ENCODE measurements at places on chromosomes 6 and 20. TPM values are rescaled to one million over a fixed set of nuclear protein-coding genes. Genes with fewer than 3 reads are reported as not detected.

DNA sequence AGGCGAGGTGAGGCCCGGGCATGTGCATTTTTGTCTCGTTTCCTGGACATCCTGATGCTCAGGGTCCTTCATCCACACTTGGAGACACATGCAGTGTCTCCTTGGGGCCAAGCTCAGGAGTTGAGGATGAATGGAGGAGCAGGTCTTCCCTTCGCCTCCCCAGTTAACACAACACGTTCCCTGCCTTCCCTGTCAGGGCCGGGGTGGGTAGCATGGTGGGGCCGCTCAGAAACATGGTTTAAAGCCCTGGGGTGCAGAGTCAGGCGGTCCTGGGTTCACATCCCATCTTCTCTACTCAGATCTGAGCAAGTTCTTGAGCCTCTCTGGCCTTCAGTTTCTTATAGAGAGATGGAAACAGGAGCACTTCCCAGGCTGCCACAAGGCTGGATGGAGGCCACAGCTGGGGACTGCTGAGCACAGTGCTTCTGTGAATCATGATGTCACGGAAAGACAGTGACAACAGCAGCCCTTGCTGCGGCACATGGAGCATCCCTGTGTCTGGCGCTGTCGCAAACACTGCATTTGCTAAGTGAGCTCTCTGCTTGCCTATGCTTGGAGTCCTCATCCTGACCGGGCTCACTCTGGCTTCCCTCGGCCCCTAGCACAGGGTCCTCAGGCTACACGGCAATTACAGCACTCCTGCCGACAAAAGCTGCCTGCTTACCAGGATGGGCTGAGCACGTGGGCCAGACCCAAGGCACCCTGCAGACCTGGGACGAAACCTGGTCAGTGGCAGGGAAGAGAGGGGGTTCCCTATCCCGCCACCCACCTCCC is 45.6 kb upstream of the STX16 start:
- H3K4me1 ChIP-seq: peaks cover 4% of the 10 kb centered on the region
- H3K4me3 ChIP-seq: no peak overlapping the region
- no peak for DNase-seq
- H3K27ac ChIP-seq: no peak overlapping the region

DNA sequence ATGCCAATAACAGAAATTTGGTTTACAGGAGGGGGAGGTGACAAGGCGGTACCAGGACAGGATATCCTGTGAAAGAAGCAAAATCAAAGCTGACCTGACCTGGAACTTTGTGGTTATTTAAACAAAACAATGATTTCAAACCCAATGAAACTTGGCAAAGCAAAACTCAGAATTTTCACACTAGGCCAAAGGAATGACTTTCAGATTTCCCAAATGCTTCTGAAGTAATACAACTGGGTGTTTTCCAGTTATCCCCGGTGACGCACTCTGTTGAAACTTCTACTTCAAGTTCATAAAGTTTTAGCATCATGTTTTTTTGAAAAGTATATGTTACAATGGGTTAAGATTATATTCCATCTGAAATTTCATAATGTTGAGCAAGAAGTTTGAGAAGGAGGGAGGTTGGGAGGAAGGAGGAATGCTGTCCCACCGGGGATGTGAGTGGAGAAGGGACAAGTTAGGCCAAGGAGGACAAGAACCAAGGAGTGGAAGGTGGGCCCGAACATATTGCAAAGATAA is 78.1 kb upstream of the TRAF3IP2 start:
- H3K27ac ChIP-seq: peak overlapping the region; percentile 61
- peaks cover 12% of the 10 kb centered on the region for H3K36me3 ChIP-seq
- peaks cover 90% of the 10 kb centered on the region for H3K4me1 ChIP-seq

GRCh38 chr6:72620871-72621290 is 983 bp upstream of the KCNQ5 start:
- no peaks in the 10 kb centered on the region for H3K27me3 ChIP-seq
- H3K4me1 ChIP-seq: peaks cover 28% of the 10 kb centered on the region
- H3K36me3 ChIP-seq: no peaks in the 10 kb centered on the region
- H3K4me3 ChIP-seq: peak overlapping the region; percentile 64
- no peak overlapping the region for H3K27ac ChIP-seq

DNA sequence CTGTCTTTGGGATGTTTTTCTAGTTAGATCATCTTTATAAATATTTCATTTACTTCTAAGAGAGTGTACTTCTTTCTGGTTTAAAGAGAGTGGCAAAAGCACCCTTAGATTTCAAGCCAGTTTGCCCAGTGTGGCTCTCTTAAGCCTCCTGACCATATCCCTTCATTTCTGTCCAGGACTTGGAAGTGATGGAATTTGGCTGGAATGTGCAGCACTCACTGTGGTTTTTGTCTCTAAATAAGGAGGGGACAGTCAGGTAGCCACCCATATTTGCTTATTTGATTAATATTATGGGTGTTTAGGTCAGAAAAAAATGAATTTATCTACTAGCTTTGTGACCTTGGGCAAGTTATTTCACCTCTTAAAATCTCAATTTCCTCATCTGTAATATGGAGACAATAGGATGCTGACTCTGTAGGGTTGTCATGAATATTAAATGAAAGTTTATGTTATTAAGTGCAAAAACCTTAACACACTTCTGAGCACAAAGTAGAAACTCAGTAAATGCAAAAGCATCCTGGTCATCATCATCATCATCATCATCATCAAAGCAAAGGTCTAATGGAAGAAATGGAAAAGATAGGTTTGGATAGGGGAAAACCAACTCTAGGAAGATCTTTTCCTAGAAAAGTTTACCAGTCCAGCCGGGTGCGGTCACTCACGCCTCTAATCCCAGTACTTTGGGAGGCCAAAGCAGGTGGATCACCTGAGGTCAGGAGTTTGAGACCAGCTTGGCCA is 3.1 kb downstream of the CRYBG1 start:
- no peak for DNase-seq
- no peak overlapping the region for H3K4me3 ChIP-seq
- H3K27me3 ChIP-seq: peaks cover 7% of the 10 kb centered on the region
- H3K36me3 ChIP-seq: no peaks in the 10 kb centered on the region

GRCh38 chr20:31829731-31830130 is 10.6 kb downstream of the MYLK2 start:
- no peak overlapping the region for H3K27ac ChIP-seq
- no peak for DNase-seq
- peaks cover 20% of the 10 kb centered on the region for H3K27me3 ChIP-seq
- H3K4me3 ChIP-seq: no peak overlapping the region

DNA sequence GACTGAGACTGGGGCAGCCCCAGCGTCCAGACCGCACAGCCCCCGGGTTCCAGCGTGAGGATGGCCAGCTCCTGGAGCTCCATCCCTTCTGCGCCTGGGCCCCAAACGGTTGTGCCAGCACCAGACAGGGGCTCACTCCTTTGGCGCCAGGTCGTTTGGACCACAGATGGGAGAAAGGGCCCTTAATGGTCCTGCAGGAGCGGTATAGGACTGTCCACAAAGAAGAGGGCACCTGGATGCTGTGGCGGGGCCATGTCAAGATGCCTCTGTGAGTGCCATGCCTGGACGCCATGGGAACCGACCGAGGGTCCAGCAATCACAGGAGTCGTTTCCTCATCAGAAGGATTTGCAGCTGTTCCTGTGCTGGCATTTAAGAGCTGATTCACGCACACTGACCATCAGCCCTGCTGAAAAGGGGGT is 82.7 kb downstream of the DLL1 start:
- no peak overlapping the region for H3K4me3 ChIP-seq
- no peak overlapping the region for H3K27ac ChIP-seq
- H3K27me3 ChIP-seq: no peaks in the 10 kb centered on the region

DNA sequence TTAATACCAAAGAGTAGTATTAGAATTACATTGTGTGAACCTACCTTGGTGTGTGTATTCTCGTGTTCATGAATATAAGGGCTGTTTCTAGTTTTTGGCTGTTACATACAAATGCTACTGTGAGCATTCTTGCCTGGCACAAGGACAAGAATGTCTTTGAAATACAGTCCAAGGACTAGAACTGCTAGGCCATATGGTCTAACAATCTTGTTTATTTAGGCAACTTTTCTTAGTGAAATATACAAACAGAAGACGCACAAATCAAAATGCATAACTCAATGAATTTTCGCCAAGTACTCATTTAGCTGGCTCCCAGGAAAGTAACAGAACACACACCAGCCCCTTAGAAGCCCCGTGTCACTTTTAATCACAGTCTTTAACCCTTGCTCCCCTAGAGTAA is 28.5 kb downstream of the KDM1B start:
- DNase-seq: no peak
- H3K27me3 ChIP-seq: no peaks in the 10 kb centered on the region
- peaks cover 12% of the 10 kb centered on the region for H3K4me1 ChIP-seq
- no peak overlapping the region for H3K4me3 ChIP-seq

DNA sequence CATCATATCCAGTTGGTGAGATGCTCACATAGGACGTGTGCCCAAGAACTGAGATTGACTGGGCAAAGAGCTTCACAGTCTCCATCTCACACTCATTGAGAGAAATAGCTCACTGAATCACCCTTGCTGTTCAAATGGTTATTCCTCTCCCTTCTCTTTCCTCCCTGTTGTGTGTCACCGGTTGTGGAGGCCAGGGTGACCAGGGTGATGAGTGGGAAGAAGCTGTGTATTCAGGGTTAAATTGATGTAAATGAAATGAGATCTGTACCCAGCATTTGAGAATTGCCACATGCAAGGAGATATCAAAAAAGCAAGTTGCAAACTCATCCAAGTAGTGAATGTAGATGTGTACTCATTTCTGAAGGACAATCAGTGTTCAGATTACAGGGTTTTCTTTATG is 36.6 kb upstream of the VAPB start:
- H3K27ac ChIP-seq: no peak overlapping the region
- H3K4me1 ChIP-seq: no peaks in the 10 kb centered on the region
- H3K36me3 ChIP-seq: peaks cover 64% of the 10 kb centered on the region
- no peaks in the 10 kb centered on the region for H3K27me3 ChIP-seq
- H3K4me3 ChIP-seq: no peak overlapping the region

GRCh38 chr6:68333442-68333841 is 301.6 kb upstream of the ADGRB3 start:
- H3K27me3 ChIP-seq: no peaks in the 10 kb centered on the region
- no peaks in the 10 kb centered on the region for H3K36me3 ChIP-seq
- peak; percentile 19 for DNase-seq
- no peak overlapping the region for H3K4me3 ChIP-seq
- H3K4me1 ChIP-seq: no peaks in the 10 kb centered on the region

GRCh38 chr6:40054602-40055001 is 120.3 kb upstream of the MOCS1 start:
- H3K27me3 ChIP-seq: no peaks in the 10 kb centered on the region
- no peak overlapping the region for H3K4me3 ChIP-seq
- no peak for DNase-seq
- no peaks in the 10 kb centered on the region for H3K4me1 ChIP-seq

GRCh38 chr20:62616728-62617621 is 25.3 kb upstream of the SLCO4A1 start:
- peaks cover 20% of the 10 kb centered on the region for H3K4me1 ChIP-seq
- H3K36me3 ChIP-seq: no peaks in the 10 kb centered on the region
- H3K27me3 ChIP-seq: peaks cover 8% of the 10 kb centered on the region
- peak; percentile 84 for DNase-seq

- H3K4me3 ChIP-seq: no peak overlapping the region
- no peaks in the 10 kb centered on the region for H3K36me3 ChIP-seq
- H3K27me3 ChIP-seq: no peaks in the 10 kb centered on the region
- no peak overlapping the region for H3K27ac ChIP-seq
Observed at GRCh38 chr6:6648692-6649343, 60.3 kb downstream of the LY86 start.

- peaks cover 57% of the 10 kb centered on the region for H3K4me1 ChIP-seq
- no peaks in the 10 kb centered on the region for H3K27me3 ChIP-seq
- peaks cover 50% of the 10 kb centered on the region for H3K36me3 ChIP-seq
- H3K27ac ChIP-seq: peak within 1 kb of the TSS; percentile 98
- DNase-seq: peak; percentile 99
- H3K4me3 ChIP-seq: peak within 1 kb of the TSS; percentile 94
Observed at GRCh38 chr6:33200219-33201146, at the start of the genes RXRB and SLC39A7. Gene RXRB, minus strand, starts transcription at chr6:33200665. Its CDS starts 189 bp downstream, at chr6:33200476. Gene SLC39A7, plus strand, starts transcription at chr6:33200867. Its CDS starts 379 bp downstream, at chr6:33201246.

- no peak overlapping the region for H3K27ac ChIP-seq
- H3K36me3 ChIP-seq: no peaks in the 10 kb centered on the region
- no peaks in the 10 kb centered on the region for H3K27me3 ChIP-seq
- no peak overlapping the region for H3K4me3 ChIP-seq
- no peak for DNase-seq
- peaks cover 15% of the 10 kb centered on the region for H3K4me1 ChIP-seq
Observed at GRCh38 chr6:147712841-147713240, 204.4 kb downstream of the SAMD5 start.

DNA sequence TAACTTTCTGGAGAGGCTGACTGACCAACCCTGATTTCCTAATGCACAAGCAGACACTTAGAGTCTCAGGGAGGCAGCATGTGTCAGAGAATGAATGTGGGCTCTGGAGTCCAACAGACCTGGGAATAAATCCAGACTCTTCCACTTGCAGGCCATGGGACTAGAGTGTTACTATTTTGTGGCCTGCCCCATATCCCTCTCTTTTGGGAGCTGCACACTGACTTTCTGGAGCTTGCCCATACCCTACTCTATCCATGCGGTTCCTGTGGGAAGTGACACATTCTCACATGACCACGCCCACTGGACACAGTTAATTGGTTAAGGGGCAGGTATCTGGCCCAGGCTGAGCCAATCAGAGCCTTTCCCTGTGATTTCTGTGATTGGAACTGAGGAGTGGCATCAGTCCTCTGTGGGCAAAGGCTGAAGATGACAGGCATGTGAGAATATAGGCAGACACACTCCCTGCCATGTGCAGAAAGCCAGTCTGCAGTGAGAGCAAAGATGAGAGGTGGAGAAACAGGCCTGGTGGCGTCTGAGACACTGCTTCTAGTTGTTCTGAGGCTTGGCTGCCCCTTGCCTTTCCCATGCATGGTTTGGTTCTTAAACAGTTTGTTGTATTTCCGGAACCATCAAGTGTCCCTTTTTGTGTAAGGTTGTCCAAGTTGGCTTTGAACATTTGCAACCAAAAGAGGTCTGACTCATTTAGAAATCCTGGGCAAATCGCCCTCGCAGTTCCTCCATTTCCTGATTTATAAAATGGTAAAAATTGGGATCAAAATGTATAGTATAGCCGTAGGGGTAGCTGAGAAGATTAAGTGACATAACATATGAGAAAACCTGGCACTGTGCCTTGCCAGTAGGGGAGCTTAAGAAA is 125.6 kb downstream of the CDC5L start:
- DNase-seq: no peak
- no peaks in the 10 kb centered on the region for H3K27me3 ChIP-seq
- no peak overlapping the region for H3K27ac ChIP-seq
- no peaks in the 10 kb centered on the region for H3K4me1 ChIP-seq
- no peaks in the 10 kb centered on the region for H3K36me3 ChIP-seq

UNC5CL gene
- total RNA-seq: 13.2 TPM

SGK2 gene
- 21.7 TPM for total RNA-seq

FGD2 gene
- total RNA-seq: 34.5 TPM

CYP39A1 gene
- total RNA-seq: 11.6 TPM

ADGB gene
- 0.29 TPM for total RNA-seq

HLA-DQA1 gene
- 1.1 TPM for total RNA-seq

All from stomach (tissue), 19 donors.